NCI-H748 treated with DMSO at 0.1 percent for 48 hours (cell line): ENCODE measurements at places on chromosomes 2 and 18.

- no peak for DNase-seq
Measured at GRCh38 chr18:48172226-48173006, 236.8 kb downstream of the ZBTB7C start.

DNA sequence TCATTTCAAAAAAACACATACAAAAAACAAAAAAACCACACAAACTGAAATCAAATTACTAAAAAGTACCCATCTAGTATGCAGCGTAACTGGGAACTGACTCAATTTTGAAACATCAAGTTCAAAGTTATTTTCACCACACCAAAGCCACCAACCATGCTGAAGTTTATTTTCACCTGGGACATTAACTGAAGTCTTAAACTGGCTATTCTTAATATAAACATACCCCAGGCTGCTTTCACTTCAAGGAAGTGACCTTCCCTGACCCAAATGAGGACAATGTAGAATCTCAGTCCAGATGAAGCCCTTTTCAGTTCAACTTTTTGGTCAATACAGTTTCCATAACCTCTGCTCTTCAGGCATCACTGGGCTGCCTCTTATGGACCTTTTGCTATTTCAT, 84.6 kb downstream of the PIGN start:
- no peak for DNase-seq

DNA sequence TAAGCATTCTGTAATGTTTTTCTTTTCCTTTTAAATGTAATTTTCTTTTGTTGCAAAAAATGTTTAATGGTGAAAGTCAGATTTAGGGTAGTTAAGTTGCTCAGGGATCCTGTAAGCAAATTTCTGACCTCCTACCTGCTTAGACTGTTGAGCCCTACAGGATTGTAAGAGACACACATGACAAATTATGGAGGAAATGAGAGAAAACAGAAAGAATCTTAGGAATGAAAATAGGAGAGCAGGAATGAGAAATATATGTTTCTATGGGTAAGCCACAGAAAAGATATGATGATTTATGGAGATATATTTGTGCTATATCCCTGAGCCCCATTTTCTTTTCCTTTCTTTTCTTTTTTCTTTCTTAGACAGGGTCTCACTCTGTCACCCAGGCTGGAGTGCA, 28.3 kb downstream of the CYBRD1 start:
- no peak for DNase-seq

GRCh38 chr2:176763851-176764404, 448.7 kb upstream of the HNRNPA3 start:
- peak; percentile 29 for DNase-seq

GRCh38 chr2:230738391-230738811, 25.8 kb downstream of the CAB39 start:
- no peak for DNase-seq

- DNase-seq, result no peak
Measured at GRCh38 chr2:25229279-25230197, 61.2 kb upstream of the POMC start.

GRCh38 chr2:217974389-217975005, 28.3 kb downstream of the TNS1 start:
- no peak for DNase-seq

DNA sequence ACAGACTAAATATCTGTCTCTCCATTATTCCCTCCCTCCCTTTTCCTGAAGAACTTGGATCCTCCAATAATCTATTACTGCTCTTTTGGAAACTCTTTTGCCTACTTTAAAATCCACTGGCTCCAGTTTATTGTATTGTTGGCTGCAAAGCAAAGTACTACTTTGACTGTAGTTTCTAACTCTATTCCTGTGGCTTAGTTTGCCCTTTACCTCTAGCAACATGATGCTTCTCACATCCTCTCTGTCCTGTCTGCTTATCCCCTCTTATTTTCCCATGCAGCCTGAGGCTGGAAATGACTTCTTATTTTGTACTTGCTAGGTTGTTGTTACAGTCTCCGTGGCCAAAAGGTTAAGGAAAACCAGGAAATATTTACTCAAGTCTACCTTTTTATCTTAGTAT, 26.8 kb downstream of the PDK1 start:
- no peak for DNase-seq

DNA sequence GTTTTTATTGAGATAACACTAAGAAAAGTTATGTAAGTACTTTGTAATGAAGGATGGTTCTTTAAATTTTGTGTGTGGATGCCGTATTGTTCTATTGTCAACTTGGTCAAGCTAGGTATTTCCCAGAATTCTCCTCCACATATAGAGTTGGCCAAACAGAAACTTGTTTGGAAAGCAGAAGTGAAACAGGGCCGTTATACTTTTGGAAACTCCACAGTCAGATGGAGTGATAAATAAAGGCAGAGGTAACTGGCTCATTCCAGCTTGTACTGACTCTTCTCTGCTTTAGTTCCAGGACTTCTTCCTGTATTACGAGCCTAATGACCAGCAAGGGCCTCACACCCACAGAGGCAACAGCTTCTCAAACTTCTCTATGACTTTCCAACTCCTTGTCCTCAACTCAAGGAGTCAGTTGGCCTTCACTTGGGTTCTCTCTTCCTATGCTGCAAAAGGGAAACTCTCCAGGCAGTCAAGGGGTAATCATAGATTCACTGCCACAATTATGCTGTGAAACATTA, 16.4 kb upstream of the STARD7 start:
- no peak for DNase-seq

- peak; percentile 8 for DNase-seq
Measured at GRCh38 chr2:48415836-48416515, 114.0 kb upstream of the STON1 start.

DNA sequence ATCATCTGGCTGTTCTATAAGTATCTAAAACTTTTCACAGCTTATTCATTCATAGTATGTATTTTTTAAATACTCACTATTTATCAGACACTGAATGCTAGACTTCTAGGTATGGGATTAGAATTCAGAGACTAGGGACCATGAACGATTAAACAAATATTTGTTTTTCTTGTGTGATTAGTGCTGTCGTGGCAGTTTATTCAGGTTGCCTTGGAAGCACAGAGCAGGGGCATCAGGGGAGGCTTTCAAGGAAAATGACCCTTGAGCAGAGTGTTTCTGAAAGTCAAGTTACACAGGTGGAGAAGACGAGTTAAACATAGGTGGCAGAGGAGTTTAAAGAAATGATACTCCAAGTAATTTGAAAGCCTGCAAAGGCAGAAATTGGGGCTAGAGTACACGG, 5.7 kb downstream of the SPOPL start:
- DNase-seq, result peak; percentile 89

DNA sequence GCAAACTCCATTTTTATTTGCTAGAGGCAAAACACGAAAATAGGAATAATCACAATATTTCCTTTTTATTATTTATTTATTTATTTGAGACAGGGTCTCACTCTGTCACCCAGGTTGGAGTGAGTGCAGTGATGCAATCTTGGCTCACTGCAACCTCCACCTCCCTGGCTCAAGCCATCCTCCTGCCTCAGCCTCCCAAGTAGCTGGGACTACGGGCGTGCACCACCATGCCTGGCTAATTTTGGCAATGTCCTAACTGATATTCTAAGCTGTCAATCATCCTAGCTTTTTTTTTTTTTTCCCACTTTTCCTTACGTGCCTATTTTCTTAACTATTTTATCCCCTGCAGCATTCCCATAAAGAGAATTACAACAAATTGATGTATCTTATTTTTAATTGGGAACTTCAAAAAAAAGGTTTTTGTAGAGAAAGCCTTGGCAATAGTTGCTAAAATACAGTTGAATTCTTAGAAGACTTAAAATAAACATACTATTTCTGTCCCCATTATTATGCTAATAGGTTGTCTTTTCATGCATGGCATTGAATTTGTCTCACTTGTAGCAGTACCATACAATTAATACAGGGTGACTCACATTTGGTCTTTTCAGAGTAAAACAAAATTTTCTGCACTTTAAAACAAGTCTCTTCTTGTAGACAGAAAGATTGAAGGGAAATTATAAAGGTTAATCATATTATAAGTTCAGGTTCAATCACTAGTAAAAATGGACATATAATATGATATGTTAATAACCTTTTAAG, 153.5 kb downstream of the SLC39A10 start:
- no peak for DNase-seq

DNA sequence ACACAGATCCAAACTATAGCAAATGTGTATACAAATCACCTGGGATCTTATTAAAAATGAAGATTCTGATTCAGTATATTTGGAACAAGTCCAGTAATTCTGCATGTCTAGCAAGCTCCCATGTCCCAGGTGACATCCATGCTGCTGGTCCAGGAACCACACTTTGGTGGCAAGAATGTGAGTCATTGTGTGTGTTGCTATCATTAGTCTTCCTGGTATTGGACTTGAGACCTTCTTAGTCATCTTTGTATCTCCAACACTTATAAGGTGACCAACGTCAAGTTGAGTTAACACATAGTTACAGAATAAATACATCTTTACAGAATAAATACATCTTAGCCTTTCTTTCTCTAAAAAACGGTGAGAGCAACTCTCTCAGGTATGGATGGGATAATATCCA, 107.9 kb upstream of the NDUFV2 start:
- DNase-seq, result no peak

GRCh38 chr2:66839551-66840320, 404.8 kb downstream of the MEIS1 start:
- DNase-seq, result no peak

- DNase-seq, result no peak
Measured at GRCh38 chr2:149451417-149452165, 121.2 kb downstream of the LYPD6 start.

GRCh38 chr2:114011713-114012112, 121.8 kb downstream of the ACTR3 start:
- no peak for DNase-seq

DNA sequence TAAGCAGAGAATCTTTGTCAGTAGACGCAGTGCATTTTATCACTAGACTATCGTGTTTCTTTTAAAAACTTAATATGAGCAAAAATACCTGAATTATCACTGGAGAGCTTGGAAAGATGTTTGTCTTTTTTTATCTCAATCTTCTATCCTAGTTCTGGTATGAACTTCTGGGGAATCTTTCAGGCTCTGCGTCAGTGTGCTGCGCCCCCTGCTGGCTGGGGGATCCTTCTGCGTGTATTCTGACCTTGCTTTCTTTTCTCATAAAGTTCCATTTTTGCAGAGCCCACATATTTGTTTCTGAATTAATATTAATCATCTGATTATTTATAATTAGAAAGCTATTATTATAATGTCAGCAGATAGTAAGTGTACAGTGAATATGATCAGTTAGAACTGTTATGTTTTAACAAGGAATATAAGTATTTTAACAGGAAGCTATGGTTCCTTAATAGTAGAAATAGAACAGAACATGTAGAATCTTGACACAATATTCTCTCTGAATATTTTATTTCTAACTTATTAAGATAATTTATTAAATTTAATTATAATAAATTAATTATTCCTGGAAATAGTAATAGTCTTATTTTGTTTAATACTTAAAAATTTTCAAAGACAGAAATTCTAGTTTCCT, 945.0 kb upstream of the CRIM1 start:
- DNase-seq, result peak; percentile 2

- DNase-seq, result no peak
Measured at GRCh38 chr18:3148930-3149535, 70.7 kb downstream of the MYOM1 start.

- DNase-seq, result no peak
Measured at GRCh38 chr2:5657231-5657630, 35.0 kb upstream of the SOX11 start.

DNA sequence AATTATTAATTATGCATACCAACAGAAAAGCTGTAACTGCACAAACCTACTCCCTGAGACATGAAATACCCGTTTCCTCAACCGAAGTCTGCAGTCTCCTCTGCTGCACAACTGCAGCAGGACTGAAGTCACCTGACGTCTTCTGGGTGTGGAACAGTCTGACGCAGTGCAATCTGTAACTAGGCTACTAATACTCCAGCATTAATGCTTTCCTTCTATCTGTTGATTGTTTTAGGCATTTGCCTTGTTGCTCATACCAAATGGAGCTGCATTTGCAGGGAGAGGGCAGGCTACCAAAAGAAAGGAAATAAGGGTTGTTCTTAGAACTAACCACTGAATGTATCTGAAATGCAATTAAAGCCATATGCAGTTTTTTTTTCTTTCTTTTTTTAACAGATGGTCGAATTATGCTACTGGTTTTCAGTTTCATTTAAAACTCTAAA, 40.1 kb downstream of the RTN4 start:
- no peak for DNase-seq

- DNase-seq, result no peak
Measured at GRCh38 chr2:137220438-137220993, 455.2 kb downstream of the THSD7B start.

DNA sequence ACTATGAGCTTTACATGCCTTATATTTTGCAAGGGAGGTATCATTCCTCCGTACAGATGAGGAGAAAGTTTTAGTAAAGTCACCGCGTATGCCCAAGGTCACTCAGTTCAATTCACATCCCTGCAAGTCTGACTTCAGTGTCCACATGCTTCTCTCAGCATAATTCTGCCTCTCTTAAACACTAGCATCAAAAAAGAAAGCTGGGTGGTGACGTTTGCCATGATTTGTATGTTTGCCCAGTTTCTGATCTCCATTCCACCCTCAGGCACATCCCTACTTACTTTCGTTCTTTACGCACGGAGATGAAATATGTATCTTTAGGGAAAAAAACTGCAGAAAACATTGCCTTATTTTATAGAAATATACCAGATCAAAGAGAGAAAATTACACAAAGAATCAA, 129.2 kb upstream of the PTPRM start:
- no peak for DNase-seq

DNA sequence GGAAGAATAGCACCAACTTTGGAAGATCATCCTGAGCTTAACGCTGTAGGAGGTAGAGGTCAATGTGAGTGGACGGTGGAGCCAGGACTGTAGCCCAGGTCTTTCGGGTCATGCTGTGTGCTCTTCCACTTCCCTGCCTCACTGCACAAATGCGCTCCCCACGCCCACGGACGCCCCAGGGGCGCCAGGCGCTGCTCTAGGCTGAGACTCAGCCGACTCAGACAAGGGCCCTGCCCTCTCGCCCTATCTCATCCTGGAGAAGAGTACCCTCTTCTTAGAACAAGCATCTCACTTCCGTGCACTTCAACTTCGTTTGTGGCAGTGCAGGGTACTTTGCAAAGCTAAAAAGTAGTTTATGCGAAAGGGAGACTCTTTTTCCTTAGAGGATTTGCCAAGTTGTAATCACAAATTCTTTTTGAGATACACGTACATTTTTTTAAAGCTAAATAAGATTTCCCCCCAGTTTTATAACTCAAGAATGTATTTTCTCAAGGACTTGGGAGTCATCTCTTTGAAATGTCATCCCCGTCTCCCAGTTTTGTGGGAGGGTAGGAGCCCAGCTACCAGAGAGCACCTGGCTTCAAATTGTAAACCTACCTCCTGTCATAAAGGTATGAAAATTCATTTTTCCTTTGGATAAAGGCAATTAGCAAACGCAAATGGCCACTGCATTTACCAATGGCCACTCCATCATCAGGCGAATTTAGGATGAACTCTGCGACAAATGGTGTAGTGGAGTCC, 1.2 kb upstream of the PRELID3A start:
- DNase-seq, result no peak

GRCh38 chr2:11904029-11904428, 157.6 kb downstream of the LPIN1 start:
- DNase-seq, result no peak

GRCh38 chr2:10909050-10909995, 2.4 kb upstream of the KCNF1 start:
- peak; percentile 97 for DNase-seq

- DNase-seq, result no peak
Measured at GRCh38 chr2:239554766-239555570, 154.1 kb upstream of the HDAC4 start.

- DNase-seq, result no peak
Measured at GRCh38 chr2:160364364-160364763, 129.2 kb downstream of the RBMS1 start.
